ENCODE measurements at places on chromosomes 5 and 9.

GRCh38 chr5:74413403-74414048 lies 227.0 kb downstream of the ENC1 start:
- DNase-seq, result no peak

DNA sequence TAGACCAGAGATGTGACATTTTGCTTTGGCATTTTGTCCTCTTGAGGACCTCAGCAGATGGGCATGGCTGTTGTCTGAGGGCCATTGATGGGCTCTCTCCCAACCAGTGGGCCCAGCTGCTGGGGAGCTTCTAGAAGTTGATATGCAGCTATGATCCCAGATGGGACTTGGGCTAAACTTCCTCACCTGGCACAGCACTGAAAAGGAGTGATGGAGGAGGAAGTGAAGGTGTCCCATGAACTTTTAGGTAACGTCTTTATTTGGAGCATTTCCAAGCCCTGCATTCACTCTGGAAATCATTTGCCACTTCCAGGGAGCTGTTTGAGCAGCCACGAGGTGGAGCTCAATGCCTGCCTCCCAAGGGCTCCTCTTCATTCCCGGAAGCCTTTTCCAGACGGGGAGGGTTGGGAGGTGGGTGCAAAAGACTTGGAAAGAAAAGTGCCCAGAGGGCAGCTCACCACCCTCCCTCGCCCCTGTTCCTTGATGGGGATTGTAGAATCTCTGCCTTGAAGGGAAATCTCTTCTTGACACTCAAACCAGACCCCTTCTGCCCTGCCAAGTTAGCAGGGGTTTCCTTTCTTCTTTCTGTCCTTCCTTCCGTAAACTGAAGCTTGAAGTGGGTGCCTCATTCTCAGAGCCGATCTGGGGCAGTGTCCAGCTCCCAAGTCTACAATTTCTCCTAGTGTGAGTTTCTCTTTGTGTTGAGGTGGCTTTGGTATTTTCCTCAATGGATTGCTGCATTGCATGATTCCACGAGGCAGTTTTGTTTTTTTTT lies 18.1 kb upstream of the NEUROG1 start:
- DNase-seq, result no peak

DNA sequence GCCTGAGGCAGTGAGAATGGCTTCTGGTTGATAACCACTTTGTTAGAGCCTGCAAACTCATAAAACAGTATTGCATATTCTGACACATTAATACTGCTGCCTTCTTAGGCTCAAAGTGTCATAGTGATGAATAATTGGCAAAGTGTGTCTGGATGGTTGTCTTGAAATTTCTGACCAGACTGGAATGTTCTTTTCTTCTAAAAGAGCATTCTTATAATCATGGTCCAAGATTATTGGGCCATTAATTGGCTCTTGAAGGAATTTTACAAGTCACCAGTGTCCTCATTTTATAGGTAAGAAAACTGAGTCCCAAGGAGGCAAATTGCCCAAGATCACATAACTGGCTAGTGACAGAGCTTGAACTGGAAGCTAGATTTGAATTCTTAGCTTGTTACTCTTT lies 111.7 kb downstream of the PCSK1 start:
- no peak for DNase-seq

- no peak for DNase-seq
Measured at GRCh38 chr9:108400297-108400696, 455.5 kb downstream of the ACTL7B start.

DNA sequence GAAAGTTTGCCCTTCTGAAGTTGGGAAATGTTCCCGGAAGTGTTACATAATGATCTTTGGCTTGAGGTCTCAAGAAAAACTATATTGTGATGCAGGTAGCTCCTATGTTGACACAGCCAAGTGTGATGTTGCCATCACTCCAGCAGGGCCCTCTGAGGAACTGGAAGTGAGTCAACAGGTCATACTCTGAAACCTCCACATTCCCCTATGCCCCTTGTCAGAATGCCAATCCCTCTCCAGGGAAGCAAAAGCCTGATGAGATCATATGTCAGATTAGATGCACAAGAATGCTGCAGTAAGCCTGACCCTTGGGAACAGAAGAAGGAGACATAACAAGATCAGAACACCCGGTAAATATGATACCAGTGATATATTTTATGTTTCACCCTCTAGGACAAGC lies 66.8 kb upstream of the ITGA2 start:
- DNase-seq, result no peak

All from esophagus squamous epithelium (tissue), 5 donors.